ENCODE measurements at places on chromosomes 1 and 21. TPM values are rescaled to one million over a fixed set of nuclear protein-coding genes. Genes with fewer than 3 reads are reported as not detected.

- no peak for DNase-seq
Measured at GRCh38 chr1:2601721-2602303, 15.2 kb downstream of the PRXL2B start.

The PIGP gene
- 24.1 TPM for polyA plus RNA-seq

The BRINP3 gene
- polyA plus RNA-seq, result 7.2 TPM

GRCh38 chr1:6084781-6085495 lies 39.2 kb downstream of the KCNAB2 start:
- no peak for DNase-seq

The ACTL8 gene
- not detected for polyA plus RNA-seq

The MCOLN2 gene
- polyA plus RNA-seq, result 1.3 TPM

DNA sequence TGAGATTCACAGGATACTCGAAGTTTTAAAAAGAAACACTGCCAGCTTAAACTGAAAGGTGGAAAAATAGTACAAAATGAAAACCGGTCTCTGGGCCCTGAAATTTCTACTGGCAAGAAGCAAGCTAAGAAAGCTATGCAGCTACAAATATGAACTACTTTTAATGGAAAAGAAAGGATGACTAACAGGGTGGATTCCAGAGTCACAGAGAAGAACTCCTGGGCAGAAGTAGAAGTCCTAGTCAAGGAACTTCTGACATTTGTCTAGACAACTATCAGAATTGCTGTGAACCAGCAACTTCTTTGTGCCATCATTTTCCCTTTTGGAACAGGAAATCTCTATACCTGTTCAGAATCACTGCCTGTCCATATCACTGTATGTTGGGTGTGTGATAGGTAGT lies 38.1 kb downstream of the CD160 start:
- no peak for DNase-seq

DNA sequence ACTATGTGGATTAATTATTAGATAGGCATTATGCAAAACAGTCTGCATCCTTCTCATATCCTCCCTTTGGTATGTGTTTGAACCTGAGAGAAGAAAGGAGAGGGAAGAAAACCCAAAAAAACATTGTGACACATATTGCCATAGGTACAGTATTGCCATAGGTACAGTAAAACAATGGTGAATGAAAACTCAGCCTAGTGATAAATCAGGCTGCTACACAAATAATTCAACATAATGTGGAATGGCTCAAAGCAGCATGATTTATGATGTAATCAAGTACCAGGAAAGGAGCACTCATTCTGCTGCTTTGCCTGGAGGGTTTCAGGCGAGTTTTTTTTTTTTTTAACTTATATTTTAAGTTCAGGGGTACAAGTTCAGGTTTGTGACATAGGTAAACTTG lies 213.9 kb upstream of the LYPLAL1 start:
- DNase-seq, result no peak

DNA sequence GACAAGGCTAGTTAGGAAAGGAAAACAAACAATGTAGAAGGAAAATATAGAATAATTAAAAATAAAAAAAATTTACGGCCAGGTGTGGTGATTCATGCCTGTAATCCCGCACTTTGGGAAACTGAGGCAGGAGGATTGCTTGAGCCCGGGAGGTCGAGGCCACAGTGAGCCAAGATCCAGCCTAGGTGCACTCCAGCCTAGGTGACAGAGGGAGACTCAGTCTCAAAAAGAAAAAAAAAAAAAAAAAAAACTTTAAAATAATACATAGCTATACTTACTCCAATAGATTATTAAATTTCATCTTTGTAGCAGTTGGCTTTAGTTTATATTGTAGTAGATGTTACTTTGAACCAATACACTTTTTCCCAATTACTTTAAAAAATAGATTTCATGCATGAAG lies 32.0 kb downstream of the LIN9 start:
- DNase-seq, result no peak

The RGS4 gene
- 13.1 TPM for polyA plus RNA-seq

DNA sequence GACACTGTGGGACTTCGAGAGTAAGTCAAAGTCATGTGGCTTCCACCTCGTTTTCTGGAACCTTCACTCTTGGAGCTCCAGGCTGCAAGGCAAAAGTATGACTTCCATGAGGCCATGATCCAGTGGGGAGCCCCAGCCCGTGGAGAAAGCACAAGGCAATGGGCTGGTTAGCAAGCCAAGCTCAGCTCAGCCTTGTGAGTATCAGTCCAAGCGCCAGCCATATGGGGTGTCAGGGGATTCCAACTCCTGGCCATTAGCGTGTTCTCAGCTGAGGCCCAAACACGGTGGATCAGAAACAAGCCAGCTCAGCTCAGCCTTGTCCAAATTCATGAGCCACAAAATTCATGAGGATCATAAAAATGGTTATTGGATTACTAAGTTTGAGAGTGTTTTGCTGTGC lies 261.0 kb downstream of the RHOU start:
- DNase-seq, result no peak

The INSRR gene
- polyA plus RNA-seq, result 1.2 TPM

The PLA2G2F gene
- polyA plus RNA-seq, result 0.93 TPM

DNA sequence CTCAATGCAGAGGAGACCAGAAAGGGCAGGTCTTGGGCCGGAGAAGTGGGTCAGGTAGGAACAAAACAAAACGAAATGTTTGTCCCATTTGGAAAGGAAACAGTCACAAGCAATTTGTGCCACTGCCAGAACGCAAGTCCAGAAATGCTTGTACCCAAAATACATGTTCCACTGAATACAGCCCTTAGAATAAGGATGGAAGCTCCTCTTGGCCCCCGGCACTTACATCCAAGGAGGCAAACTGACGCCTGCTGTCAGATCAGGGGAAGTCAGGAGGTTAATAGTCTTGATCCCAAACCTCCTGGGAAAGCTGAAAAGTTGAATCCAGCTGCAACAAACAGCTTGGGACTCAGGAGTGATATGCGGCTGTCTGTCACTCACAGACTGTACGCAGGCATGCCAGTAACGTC lies 75.9 kb upstream of the GALNT2 start:
- DNase-seq, result no peak

- DNase-seq, result no peak
Measured at GRCh38 chr1:158248118-158248517, 6.1 kb upstream of the CD1A start.

DNA sequence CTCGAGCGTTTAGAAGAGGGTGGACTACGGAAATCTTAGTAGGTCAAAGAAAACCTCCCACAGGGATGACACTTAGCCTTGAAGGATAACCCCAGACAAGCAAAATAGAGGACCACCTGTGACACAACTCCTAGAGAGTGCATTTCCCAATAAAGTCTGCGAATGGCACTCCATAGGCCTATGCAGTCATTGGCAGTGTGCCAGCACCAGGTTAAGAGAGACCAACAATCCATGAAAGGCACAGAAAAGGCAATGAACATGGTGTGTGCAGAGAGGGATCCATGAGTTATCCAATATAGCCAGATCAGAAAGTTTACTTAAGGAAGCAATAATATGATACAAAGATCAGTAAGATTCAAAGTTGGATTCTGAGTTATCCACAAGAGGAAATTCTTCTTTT lies 45.2 kb upstream of the FMO2 start:
- DNase-seq, result no peak

DNA sequence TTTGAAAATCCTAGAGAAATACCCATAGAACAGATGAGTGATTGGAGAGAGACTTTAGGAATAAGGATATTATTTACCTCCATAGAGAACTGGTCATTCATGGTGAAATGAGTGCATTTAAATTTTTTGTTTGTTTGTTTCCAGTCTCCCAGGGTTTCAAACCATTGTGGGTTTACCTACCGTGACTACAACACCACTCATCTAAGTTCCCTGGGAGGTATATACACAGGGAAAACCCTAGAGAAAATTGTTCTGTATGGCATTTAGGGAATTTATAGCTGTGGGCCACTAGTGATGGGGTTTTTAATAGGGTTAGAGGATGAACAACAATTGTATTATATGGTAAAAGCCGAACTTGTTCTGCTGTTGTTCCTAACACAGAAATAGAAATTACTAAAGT lies 109.2 kb downstream of the USP25 start:
- no peak for DNase-seq

DNA sequence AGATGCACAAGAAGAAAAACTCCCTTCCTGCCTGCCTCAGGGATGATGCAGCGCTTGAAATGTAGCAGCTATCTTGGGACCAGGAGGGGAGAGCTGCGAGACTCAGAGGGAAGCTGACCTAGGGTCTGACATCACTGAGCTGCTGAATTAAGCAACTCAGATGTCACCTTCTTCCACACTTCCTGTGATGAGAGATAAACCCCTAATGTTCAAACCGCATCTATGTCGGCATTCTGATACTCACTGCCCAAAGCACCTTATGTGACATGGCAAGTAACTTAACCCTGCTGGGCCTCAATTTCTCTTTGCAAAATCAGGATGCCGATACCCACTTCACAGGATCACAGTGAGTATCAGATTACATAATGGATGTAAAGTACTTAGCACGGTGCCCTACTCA lies 9.1 kb upstream of the AK2 start:
- DNase-seq, result no peak

The CASZ1 gene
- polyA plus RNA-seq, result 25.2 TPM

DNA sequence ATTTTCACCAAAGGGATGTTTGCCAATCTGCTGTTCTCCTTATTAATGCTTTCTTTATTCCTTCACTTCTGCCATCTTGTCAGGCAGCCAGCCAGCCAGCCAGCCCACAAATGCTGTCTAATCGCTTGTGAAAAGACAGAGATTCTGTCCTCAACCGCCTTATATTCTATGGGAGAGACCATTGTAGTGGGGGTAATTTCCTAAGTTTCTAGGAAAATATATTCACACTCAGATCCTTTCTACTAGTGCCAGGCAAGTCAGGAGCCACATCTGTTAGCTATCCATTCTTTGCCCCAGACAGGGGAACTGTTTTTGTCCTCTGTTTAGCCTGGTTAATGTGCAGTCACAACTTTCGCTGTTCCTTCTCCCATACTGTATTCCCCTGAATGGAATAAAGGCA lies 1023.1 kb downstream of the ADGRL2 start:
- no peak for DNase-seq

- no peak for DNase-seq
Measured at GRCh38 chr1:203649999-203650836, 23.6 kb downstream of the ATP2B4 start.

DNA sequence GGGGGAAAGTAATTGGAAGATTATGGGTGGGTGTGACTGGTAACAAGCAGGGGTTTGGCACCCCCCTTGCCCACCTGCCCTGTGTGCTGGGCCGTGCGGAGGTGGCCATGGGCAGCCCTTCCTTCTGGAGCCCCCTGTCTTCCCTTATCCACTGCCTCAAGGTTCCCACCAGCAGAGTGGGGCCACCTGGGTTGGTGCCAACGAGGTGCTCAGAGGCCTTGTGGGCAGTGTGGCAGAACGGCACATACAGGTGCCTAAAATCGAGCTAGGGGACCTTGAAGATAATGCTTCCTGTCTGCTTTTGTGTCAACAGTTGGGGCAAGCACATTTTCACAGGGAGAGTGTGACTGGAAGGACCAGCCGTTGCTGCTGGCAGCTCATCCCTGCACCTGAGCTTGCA lies 161.8 kb downstream of the PCBP3 start:
- DNase-seq, result no peak

- no peak for DNase-seq
Measured at GRCh38 chr1:82065916-82066315, 265.2 kb downstream of the ADGRL2 start.

DNA sequence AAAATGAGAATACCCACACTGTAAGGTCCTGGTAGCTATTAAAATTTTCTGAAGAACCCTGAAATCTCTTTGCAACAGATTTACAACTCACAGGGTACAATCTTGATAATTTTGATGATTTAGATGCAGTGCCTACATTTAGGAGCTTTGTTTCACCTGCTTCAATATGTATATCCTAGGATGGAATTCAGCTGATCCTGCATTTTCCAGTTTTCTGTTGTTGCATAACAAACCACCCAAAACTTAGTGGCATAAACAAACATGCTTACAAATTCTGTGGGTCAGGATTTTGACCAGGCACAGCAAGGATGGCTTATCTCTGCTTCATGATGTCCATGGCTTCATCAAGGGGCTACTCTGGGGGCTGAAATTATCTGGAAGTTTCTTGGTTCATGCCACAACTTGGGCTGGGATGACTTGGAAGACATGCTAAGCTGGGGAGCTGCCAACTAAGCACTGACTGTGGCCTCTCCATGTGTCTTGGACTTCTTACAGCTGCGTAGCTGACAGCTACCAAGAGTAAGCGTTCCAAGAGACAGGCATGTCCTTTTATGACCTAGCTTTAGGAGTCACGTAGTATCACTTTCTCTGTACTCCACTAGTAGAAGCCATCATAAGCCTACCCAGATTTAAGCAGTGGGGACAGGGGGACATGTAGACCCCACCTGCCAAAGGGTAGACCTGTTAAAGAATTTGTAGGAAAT lies 108.5 kb downstream of the CACHD1 start:
- DNase-seq, result no peak

The CLCNKB gene
- polyA plus RNA-seq, result 38.0 TPM

DNA sequence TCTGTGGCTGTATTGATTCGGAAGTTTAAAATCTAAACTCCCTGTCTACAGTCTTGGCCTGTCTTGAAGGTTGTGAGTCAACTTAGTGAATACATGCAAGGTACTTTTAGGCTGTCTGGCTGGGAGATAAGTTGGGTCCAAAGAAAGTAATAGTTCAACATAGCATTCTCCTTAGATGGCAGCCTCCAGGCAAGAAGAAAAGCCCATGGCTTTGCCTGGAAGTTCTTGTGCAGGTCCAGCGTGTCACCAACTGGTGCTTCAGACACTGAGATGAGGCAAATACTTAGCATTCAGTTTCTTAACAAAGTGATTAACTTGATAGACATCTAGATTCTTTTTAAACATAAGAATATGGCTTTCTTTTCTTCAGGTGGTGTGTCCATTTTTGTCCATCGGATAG lies 328.2 kb downstream of the DISC1 start:
- no peak for DNase-seq

GRCh38 chr1:43659212-43660166 lies 9.5 kb downstream of the KDM4A start:
- DNase-seq, result no peak

- DNase-seq, result no peak
Measured at GRCh38 chr1:202154766-202155477, 5.5 kb downstream of the PTPN7 start.

DNA sequence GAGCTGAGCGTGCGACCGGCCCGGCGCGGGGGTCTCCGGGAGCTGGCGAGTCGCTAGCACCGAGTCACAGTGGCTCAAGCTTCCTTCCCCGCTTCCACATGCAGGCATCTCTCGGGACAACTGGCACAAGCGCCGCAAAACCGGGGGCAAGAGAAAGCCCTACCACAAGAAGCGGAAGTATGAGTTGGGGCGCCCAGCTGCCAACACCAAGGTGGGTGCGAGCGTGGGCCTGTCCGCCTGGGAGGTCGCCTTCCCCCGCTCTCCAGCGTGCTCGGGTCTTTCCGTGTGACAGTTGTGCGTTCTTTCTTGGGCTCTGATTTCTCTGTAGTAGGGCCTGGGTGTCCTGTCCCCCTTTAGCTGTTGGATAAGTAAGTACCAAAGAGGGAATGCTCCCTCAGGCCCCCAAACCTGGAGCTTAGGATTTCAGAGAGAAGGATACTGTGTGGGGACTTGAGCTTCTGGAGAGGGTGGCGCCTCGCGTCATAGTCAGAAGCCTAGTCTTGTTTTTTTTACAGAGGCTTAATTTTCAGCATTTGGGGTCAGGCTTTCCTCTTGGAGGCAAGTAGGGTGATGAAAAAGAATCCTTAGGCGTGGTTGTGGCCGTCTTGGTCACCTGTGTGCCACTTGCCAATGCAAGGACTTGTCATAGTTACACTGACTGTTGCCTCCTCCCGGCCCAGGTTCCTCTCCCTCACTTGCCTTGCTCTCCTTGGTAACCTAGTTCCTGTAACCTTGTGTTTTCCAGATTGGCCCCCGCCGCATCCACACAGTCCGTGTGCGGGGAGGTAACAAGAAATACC lies 790 bp downstream of the RPS8 start:
- DNase-seq, result no peak
